ENCODE measurements at places on chromosomes 12 and 14. TPM values are rescaled to one million over a fixed set of nuclear protein-coding genes. Genes with fewer than 3 reads are reported as not detected.

DNA sequence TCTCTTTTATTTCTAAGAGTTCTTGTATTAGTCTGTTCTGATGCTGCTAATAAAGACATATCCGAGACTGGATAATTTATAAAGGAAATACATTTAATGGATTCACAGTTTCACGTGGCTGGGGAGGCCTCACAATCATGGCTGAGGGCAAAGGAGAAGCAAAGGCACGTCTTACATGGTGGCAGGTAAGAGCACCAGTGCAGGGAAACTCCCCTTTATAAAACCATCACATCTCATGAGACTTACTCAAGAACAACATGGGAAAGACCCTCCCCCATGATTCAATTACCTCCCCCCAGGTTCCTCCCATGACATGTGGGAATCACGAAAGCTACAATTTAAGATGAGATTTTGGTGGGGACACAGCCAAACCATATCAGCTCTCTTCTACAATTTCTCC lies 503.0 kb downstream of the NPAS3 start:
- DNase-seq, result no peak
- H3K4me1 ChIP-seq, result no peaks in the 10 kb centered on the region
- no peak overlapping the region for H3K4me3 ChIP-seq
- H3K27ac ChIP-seq, result no peak overlapping the region
- H3K36me3 ChIP-seq, result no peaks in the 10 kb centered on the region
- no peaks in the 10 kb centered on the region for H3K27me3 ChIP-seq

GRCh38 chr14:31113794-31114193 lies 87.6 kb upstream of the STRN3 start:
- no peaks in the 10 kb centered on the region for H3K27me3 ChIP-seq
- DNase-seq, result no peak
- no peaks in the 10 kb centered on the region for H3K4me1 ChIP-seq
- H3K27ac ChIP-seq, result no peak overlapping the region

GRCh38 chr12:88493636-88494035 lies 86.6 kb downstream of the KITLG start:
- H3K4me1 ChIP-seq, result peaks cover 33% of the 10 kb centered on the region
- H3K36me3 ChIP-seq, result peaks cover 9% of the 10 kb centered on the region
- DNase-seq, result no peak
- H3K27ac ChIP-seq, result no peak overlapping the region
- no peak overlapping the region for H3K4me3 ChIP-seq

- no peak for DNase-seq
- peaks cover 17% of the 10 kb centered on the region for H3K4me1 ChIP-seq
- no peaks in the 10 kb centered on the region for H3K36me3 ChIP-seq
- H3K27me3 ChIP-seq, result no peaks in the 10 kb centered on the region
- H3K4me3 ChIP-seq, result no peak overlapping the region
Observed at GRCh38 chr12:49783917-49784676, 42.7 kb downstream of the TMBIM6 start.

The CLEC6A gene
- not detected for total RNA-seq

DNA sequence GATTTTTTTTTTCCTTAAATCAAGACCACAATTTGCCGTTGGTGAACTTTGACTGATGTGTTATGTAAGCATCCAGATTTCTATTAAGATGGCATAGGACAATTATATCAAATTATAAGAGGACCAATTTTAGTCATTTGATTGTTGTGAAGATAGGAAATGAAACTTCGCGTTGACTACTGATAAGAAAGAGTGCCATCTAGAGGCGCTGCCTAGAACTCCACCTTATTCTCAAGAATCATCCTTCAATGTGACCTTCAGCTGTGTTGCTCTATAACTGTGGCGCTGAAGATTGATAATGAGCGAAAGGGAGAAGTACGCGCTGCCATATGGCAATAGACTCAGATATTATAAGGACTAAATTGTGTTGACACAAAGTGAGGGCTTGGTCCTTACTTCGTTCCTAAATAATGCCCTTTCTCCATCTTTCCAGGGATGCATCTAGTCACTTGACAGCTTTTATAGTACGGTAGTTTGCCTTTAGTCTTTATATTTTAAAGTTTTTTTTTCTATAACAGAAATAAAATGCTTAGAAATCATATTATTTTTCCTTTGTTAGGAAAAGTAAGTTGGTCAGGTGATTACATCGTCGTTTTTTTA lies 350.8 kb upstream of the STXBP6 start:
- no peaks in the 10 kb centered on the region for H3K36me3 ChIP-seq
- no peaks in the 10 kb centered on the region for H3K4me1 ChIP-seq
- DNase-seq, result no peak
- H3K27me3 ChIP-seq, result no peaks in the 10 kb centered on the region

The RNASE1 gene
- total RNA-seq, result 495 TPM

DNA sequence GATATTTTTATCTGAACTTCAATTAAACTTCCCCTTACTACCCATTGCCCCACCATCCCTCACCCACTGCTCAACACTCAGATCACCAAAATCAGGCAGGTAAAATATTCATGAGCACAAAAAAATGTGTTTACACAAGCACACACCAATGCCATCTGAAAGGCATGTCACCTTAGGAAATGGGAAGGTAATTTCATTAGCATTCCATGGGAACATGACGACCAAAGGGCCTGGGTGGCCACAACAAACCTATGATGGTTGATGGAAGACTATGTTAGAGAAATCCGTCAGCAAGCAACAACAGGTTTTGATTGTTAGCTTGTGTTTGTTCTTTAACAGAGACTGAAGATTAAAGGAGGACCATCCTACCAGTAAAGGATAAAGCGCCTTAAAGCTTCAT lies 97.6 kb downstream of the BCAT1 start:
- no peaks in the 10 kb centered on the region for H3K36me3 ChIP-seq
- H3K4me3 ChIP-seq, result no peak overlapping the region
- H3K4me1 ChIP-seq, result no peaks in the 10 kb centered on the region
- no peak overlapping the region for H3K27ac ChIP-seq

DNA sequence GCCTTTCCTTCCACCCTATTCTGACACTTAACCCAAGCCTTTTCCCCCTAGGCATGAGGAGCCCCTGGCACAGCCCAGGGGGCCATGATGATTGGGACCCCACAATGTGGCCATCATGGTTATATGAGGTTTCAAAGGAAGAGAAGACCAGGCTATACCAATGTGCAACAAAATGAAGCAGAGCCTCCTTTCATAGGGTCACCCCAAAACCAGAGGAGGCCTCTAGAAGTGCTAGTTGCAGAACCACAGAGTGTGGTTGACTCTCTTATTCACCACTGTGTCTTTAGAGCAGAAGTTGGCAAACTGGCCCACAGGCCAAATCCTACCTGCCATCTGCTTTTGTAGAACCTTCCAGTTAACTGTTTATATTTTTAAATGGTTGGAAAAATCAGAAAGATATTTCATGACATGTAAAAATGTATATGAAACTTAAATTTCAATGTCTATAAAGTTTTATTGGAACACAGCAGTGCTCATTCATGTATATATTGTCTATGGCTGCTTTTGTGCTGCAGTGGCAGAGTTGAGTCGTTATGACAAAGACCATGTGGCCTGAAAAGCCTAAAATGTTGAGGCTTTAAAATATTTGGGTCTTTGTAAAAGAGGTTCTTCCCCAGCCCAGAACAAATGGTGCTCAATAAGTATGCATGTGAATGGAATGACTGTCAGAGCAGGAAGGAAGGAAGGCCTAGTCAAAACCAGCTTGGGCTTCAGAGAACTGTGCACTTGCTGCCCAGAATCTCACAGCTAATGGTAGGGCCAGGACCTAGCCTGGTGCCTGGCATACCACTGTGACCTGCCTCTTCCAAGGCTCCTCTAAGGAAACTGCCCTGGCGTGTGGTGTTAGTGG lies 49.2 kb downstream of the SUSD6 start:
- no peaks in the 10 kb centered on the region for H3K27me3 ChIP-seq
- no peaks in the 10 kb centered on the region for H3K4me1 ChIP-seq
- no peak for DNase-seq
- no peak overlapping the region for H3K4me3 ChIP-seq
- peaks cover 20% of the 10 kb centered on the region for H3K36me3 ChIP-seq
- H3K27ac ChIP-seq, result no peak overlapping the region

The POTEM gene
- not detected for total RNA-seq

GRCh38 chr14:99195602-99196309 lies 76.2 kb downstream of the BCL11B start:
- H3K36me3 ChIP-seq, result no peaks in the 10 kb centered on the region
- no peaks in the 10 kb centered on the region for H3K4me1 ChIP-seq
- H3K27me3 ChIP-seq, result no peaks in the 10 kb centered on the region
- H3K27ac ChIP-seq, result no peak overlapping the region

- H3K4me3 ChIP-seq, result no peak overlapping the region
- H3K27ac ChIP-seq, result no peak overlapping the region
- no peaks in the 10 kb centered on the region for H3K27me3 ChIP-seq
Observed at GRCh38 chr14:65167072-65167645, 64.8 kb upstream of the MAX start.

- DNase-seq, result no peak
- H3K27me3 ChIP-seq, result no peaks in the 10 kb centered on the region
- H3K4me1 ChIP-seq, result no peaks in the 10 kb centered on the region
- no peaks in the 10 kb centered on the region for H3K36me3 ChIP-seq
Observed at GRCh38 chr12:94930216-94930654, 73.3 kb downstream of the NDUFA12 start.

DNA sequence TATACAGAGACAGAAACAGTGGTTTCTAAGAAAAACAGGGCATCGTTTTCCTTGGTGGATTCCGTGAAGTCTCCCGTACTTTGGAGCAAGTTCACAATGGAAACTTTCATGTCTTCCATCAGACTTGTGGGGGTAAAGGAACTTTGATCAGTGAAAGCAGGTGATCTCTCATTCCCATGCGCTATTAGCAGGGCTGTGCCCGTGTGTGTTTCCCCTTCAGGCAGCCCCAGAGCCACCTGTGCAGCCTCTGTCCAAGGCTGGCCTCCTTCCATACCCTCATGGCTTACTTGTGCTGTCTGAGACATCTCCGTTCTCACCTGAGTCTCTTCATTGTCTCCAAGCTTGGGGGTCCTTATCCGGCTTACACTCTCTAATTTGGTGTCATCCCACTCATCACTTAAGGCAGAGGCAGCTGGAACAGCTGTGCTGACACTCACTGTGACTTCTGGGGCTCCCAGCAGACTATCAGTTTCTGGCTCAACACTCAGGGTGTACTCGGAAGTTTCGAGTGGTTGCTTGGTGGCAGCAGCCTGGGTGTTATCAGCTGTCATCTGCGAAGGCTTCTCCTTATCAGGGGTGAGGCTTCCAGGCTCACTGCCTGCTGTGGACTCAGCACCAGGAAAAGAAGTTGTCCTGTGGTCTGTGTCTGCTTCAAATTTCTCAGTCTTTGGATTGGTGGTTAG lies 13.8 kb downstream of the ARMH4 start:
- DNase-seq, result no peak
- H3K36me3 ChIP-seq, result no peaks in the 10 kb centered on the region
- no peaks in the 10 kb centered on the region for H3K27me3 ChIP-seq
- H3K4me3 ChIP-seq, result no peak overlapping the region
- no peak overlapping the region for H3K27ac ChIP-seq
- peaks cover 7% of the 10 kb centered on the region for H3K4me1 ChIP-seq

DNA sequence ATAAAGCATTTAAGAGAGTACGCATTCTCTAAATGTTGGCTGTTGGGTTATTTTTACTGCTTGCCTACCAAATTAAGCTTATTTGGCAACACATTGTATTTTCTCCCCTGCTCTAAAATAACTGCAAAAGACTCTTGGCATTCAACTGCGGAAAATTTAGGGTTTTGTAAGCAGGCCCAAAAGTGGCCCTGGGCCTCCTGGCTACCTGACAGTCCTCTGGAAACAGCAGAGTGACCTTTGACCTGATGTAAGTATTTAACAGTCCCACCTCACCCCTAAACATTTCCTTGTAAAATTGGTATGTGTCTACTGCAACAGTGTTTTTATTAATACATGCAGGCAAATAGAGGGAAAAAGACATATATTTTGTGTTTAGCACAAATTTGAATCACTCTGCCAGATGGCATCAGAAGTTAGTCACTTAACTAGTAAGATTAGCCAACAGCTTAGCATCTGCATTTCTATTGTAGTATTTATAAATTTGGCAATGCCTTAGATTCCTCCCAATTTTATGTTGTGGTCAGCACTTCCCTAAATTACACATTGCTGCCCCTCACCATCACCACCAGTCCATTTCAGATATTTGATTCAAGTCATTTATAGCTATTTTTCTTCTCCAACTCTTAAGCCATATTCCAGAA lies 11.2 kb downstream of the LLPH start:
- H3K27me3 ChIP-seq, result no peaks in the 10 kb centered on the region
- H3K4me1 ChIP-seq, result no peaks in the 10 kb centered on the region
- no peak overlapping the region for H3K4me3 ChIP-seq
- H3K36me3 ChIP-seq, result peaks cover 34% of the 10 kb centered on the region
- no peak for DNase-seq
- H3K27ac ChIP-seq, result no peak overlapping the region

DNA sequence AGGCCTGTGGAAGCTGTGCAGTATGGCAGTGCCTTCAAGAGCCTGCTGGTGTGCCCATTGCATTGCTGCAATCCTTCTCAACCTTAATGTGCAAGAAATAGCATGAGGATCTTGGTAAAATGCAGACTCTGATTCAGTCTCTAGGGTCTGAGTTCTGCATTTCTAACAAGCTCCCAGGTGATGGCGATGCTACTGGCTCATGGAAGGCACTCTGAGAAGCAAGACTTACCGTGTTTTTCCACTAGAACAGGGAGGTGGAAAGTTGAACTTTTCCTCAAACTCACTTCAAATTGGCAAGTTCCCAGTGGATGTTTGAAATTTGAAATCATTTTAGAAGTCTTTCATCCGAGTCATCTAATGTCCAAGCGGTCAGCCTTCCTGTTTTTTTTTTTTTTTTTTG lies 55.5 kb downstream of the MYRFL start:
- H3K27ac ChIP-seq, result no peak overlapping the region
- DNase-seq, result no peak
- H3K27me3 ChIP-seq, result peaks cover 12% of the 10 kb centered on the region
- peaks cover 8% of the 10 kb centered on the region for H3K4me1 ChIP-seq
- H3K4me3 ChIP-seq, result no peak overlapping the region

Data from sigmoid colon (tissue), 7 donors.